ENCODE measurements at places on chromosomes 3 and 15.

- DNase-seq, result no peak
These were observed 235.5 kb downstream of the OPA1 start for GRCh38 chr3:193828477-193828876.

- no peak for DNase-seq
These were observed 150.1 kb upstream of the LRRN1 start for GRCh38 chr3:3648988-3649679.

DNA sequence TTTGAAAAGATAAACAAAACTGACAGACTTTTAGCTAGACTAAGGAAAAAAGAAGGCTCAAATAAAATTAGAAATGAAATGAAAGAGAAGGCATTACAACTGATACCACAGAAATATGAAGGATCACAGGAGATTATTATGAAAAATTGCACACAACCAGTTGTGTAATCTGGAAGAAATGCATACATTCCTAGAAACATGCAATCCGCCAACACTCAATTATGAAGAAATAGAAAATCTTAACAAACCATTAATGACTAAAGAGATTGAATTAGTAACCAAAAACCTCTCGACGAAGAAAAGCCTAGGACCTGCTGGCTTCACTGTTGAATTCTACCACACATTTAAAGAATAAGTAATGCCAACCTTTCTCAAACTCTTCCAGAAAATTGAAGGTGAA is 149.5 kb downstream of the SV2B start:
- no peak for DNase-seq

DNA sequence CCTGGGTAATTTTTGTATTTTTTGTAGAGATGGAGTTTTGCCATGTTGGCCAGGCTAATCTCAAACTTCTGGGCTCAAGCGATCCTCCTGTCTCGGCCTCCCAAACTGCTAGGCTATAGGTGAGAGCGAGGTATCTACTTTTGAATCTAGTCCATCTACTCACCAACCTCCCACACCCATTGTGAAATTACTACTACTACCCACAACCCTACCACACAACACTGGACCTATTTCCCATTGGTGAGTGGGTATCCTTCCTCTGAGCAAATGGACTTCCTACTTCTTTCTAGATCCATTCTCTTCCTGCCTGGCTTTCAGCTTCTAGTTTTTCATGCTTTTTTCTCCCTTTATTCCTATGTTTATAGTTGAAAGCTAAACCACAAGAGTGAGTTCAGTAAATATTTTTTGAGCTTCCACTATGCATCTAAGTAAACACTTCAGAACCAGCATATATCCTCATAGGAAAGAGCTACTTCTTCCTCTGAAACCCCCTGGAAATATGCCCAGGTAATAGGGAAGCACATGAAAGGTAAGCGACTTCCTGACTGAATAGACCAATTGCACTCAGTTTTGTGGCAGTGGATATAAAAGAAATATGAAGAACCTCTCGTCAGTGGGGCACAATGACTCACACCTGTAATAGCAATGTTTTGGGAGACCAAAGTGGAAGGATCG is 39.1 kb downstream of the MYO1E start:
- DNase-seq, result no peak

DNA sequence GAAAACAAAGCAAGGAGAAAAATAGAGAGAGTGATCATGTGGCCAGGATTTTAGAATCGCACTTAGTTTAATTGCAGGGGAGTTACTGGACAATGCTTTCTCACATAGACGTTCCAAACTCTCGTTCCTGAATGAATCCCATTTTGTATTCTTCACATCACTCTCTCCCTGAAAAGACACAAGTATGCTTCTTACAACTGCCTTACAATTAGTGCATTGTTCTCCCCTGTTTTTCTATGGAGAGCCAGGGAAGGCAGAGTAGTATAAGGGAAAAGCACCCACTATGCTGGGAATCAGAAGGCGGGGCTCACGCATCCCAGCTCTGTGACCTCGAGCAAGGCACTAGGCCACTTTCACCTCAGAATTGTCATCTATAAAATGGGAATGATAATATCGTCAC is 14.4 kb downstream of the TMOD2 start:
- DNase-seq, result no peak

- no peak for DNase-seq
These were observed 269.8 kb downstream of the THRB start for GRCh38 chr3:24224666-24225384.

Data from T-helper 22 cell (primary cell).